ENCODE measurements at places on chromosomes 12 and 14.

- no peak for DNase-seq
These were observed 17.2 kb upstream of the GARIN2 start for GRCh38 chr14:67172056-67172455.

- DNase-seq: peak; percentile 29
These were observed 40.7 kb downstream of the NEUROD4 start for GRCh38 chr12:55060470-55060869.

DNA sequence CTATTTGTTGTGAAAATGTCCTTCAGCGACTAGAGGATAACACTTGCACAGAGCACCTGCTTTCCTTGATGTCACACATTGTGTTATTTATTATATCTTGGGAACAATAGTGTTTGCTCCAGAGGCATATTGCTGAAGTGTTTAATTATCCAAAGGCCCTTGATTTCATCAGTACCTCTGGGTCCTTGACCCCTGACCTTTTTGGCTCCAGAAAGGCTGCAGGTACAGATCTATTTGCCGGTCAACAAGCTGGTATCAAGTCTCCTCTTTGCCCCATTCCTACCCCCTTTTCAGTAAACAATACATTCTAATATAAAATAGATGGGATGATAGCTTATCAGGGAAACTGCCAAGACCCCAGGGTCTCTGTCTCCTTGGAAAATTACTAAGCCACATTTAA, 206.8 kb downstream of the DACT1 start:
- DNase-seq: no peak

DNA sequence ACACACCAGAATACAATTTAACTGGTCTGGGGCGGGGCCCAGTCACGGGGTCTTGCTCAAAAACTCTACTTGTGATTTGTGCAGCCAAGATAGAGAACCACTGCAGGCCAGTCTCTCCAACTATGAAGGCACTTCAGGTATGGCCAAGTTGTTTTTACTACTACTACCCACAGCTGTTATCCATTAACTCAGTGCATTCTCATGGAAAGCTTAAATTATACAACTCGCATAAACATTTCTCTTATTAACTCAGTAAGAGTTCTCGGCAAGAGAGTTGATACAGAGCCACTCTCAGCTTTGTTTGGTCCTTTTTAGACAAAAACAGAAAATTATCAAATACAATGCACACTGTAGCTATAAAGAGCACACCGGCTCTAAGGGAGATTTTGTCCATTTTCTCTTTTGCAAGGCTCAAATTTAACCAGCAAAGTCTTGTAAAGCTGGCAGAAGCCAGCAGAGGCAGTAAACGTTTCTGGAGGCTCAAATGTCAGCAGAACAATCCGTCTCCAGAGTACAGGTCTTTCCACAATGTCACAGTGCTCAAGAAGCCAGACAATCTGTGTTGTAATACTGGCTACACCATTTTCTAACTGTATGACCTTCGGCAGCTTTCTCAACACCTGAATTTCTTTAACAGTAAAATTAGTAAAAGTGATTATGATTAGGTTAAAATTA, 85.9 kb downstream of the PTGER2 start:
- DNase-seq: no peak

- DNase-seq: no peak
These were observed 18.7 kb upstream of the HDAC7 start for GRCh38 chr12:47838286-47838931.

DNA sequence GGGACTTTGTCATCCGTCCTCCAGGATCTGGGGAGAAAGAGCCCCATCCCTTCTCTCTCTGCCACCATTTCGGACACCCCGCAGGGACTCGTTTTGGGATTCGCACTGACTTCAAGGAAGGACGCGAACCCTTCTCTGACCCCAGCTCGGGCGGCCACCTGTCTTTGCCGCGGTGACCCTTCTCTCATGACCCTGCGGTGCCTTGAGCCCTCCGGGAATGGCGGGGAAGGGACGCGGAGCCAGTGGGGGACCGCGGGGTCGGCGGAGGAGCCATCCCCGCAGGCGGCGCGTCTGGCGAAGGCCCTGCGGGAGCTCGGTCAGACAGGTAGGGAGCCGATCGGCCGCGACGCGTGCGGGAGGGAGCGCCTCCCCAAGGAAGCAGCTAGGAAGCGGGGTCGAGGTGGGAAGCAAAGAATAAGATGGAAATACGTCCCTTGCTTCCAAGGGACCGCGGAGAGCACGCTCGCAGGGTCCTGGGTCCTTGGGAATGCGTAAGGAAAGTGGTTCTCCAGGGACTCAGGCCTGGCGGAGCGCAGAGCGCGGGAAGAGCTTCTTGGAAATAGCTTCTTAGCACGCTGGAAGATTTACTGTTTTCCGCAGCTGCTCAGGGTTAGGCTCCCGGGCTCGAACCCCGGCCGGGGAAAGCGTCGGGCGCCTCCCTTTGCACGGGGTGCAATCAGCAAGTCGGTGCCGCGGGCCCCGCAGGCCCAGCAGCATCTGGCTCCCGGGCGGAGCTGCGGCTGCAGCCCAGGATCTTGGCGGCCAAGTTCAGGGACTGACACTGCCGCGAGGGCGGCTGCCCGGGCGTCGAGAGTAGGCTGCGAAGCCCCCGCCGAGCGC, 457 bp downstream of the SOCS2 start:
- peak; percentile 23 for DNase-seq

- DNase-seq: no peak
These were observed 32.8 kb downstream of the SH2B3 start for GRCh38 chr12:111438481-111438880.

DNA sequence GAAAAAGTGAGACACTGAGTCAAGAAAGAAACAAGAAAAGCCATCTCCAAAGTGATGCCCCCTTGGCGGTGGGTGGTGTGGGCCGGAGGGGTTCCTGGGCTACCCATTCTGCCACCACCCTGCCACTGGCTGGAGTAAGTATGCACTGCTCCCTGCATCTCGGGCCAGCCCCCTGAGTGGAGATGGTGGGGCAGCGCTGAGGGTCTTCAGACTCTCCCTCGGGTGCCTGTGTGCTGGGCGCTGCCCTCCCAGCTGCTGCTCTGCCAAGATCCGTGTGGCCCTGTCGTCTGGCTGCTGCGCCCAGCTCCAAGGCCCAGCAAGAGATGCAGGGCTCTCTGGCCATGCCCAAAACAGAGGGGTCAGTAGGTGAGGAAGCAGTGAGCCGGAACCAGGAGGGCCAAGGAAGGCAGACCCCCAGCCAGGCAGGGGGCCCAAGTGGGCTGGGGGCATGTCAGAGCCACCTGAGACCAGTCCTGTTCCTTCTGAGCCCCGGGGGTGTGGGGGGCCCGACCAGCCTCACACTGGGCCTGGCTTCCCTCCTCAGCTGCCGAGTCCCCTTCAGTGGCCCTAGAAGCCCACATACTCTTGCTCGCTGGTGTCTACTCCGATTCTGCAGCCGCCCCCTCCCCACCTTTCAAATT, 5.2 kb downstream of the GPR132 start:
- peak; percentile 23 for DNase-seq

DNA sequence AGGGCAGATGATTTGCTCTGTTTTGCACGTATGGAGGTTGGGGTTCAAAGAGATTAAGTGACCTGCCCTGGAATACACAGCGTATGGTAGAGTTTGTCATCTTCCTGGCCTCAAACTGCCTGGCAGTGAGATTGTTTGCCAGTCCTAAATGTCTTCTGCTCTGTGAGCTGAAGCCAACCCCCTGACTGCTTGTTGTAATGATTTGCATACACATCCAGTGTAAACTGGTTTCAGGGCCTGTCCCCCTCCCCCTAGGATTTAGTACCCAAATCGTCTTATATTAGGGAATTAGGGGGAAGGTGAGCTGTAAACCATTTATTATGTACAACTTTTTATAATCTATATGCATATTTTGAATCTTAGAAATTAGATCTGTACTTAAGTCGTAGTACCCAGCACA, 38.4 kb downstream of the AKAP3 start:
- no peak for DNase-seq

DNA sequence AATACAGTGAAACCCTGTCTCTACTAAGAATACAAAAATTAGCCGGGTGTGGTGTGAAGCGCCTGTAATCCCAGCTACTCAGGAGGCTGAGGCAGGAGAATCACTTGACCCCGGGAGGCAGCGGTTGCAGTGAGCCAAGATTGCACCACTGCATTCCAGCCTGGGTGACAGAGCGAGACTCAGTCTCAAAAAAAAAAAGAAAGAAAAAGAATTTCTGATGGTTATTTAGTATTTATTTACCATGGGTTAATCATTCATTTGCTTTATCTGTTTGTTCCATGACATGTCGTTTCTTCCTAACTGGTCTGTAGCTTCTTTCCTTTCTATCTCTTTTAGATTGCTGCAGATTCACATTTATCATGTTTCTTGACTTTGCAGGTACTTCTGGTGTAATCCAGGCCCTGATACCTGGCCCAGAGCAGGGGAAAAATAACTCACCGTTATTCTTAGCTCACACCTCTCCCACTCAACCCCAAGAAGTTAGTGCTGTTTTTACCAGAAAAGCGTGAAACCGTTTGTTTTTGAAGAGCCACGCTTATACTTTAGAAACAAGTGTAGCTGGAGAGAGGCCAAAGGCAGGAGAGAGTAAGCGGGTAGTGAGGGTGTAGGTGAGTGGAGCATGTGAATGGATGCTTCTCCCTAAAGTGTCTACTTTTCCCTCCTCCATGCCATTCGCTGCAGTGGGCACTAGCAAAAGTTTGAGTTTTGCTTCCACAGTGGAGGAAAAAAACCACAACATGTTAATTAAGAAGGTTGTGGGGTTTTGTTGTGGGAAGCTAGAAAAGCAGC, 45.4 kb downstream of the SRGAP1 start:
- DNase-seq: no peak

DNA sequence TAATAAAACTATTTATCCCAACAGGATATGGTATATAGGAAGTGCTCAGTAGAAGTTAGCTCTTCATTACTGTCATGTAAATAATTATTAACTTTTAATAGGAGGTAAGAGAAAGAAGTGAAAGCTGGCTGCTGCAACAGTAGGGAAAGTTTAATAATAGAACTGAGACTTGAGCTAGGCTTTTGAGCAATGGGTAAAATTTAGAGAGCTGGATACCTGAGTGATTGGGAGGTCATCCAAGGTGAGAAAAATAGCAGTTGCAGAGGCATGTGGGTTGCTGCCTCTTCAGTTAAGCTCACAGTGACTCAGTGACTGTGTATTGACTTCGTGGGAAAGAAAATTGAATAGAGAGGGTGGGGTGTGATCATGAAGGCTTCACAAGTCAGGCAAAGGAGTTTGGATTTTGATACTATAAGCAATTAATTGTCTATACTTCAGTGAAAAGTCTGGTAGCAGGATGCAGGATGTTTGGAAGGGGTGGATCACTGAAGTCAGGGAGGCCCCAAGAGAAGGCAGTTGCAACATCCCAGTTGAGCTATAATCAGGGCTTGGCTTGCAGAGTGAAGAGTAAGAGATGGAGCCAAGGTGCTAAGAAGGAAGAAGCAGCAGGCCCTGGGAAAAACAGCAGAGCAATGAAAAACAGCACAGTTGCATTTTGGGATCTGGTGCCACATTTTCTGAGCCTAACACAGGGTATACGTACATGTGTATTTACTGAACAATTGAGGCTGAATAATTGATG, 172.0 kb upstream of the FRMD6 start:
- no peak for DNase-seq

GRCh38 chr14:55514819-55515490, 65.1 kb upstream of the KTN1 start:
- no peak for DNase-seq

GRCh38 chr12:114776731-114777442, 92.9 kb upstream of the TBX3 start:
- DNase-seq: no peak

GRCh38 chr12:95998611-95999286, 2.6 kb upstream of the HAL start:
- peak; percentile 51 for DNase-seq

- no peak for DNase-seq
These were observed 152.3 kb upstream of the C14orf180 start for GRCh38 chr14:104427131-104427851.

Measured in GM12891 (cell line).